Central memory CD8-positive, alpha-beta T cell (primary cell): ENCODE measurements at places on chromosomes 2 and 18.

- no peak for DNase-seq
These were observed 420.9 kb downstream of the TRIB2 start for GRCh38 chr2:13137679-13138078.

DNA sequence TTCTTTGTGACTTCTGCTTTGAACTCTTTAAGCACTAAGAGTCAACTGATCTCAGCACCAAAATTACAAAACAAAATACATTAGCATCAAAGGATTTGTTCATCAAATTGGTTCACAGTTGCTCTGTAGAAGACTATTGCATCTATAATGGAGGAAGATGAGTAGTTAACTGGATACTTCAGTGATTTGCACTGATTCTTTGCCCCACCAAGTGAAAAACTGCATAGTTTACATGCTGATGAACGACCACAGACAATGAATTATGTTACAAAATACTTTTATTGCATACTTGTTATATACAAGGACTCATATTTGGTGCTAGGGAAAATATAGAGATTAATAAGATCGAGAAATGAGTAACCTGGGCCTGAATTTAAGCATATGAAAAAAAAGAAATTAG lies 107.2 kb downstream of the SCG2 start:
- no peak for DNase-seq

GRCh38 chr18:62490967-62491695 lies 31.7 kb upstream of the ZCCHC2 start:
- no peak for DNase-seq

- DNase-seq: no peak
These were observed 682 bp upstream of the LNPK start for GRCh38 chr2:176002688-176003210.

GRCh38 chr2:168685600-168686451 lies 116.6 kb upstream of the NOSTRIN start:
- no peak for DNase-seq

DNA sequence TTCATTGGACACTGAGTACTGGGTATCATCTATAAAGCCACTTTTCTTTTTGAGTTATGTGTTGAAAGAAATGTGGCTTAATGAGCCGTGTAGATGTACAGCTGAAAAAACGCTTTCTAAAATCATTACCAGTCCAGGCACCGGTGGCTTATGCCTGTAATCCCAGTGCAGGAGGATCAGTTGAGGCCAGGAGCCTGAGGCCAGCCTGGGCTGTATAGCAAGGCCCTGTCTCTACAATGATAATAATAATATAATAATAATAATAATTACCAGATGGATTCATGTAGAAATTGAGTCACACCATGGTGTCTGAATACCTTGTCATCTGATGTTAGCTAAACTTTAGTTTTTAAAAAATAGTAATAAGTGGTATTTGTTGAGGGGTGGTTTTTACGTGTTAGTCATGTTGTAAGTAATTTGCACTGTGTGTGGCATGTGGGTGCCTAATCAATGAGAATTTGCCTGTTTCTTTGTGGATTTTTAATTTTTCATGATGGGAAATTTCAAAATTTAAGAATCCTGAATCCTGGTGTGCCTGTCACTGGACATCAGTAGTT lies 30.1 kb downstream of the NCK2 start:
- no peak for DNase-seq

DNA sequence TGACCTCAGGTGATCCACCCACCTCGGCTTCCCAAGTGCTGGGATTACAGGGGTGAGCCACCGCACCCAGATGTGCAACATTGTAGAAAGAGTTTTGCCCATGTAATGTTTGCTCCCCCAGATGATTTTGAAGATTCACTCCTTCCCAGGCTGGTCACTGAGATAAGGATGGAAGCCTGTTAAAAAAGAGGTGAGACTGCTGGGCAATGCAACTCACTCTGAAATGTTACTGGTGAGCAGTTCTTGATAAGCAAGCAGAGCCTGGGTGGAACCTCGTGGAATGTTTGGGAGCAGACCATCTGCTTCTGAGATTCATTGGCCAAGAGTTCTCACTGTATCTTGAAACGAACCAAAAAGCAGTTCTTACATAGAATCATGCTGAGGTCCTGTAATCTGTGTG lies 19.7 kb downstream of the GRP start:
- no peak for DNase-seq

- DNase-seq: no peak
These were observed 56.3 kb downstream of the TWIST2 start for GRCh38 chr2:238904177-238904576.

DNA sequence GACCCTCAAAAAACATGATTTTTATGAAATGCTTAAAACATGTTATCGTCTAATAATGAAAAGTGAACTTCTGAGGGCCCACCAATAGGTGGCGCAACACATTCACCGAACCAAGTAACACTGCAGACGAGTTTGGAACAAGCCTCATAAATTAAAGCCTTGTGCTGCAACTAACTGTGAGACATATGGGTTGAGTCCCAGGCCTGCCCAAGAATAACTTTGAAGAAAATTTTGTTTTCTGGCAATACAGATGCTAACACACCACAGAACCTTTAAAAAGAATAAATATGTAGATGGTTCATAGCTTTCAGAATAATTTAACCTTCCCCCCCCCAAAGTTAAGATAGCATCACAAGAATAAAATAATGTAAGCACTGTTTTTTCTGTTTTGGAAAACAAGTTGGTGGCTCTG lies 285.9 kb downstream of the RNF144A start:
- peak; percentile 33 for DNase-seq

DNA sequence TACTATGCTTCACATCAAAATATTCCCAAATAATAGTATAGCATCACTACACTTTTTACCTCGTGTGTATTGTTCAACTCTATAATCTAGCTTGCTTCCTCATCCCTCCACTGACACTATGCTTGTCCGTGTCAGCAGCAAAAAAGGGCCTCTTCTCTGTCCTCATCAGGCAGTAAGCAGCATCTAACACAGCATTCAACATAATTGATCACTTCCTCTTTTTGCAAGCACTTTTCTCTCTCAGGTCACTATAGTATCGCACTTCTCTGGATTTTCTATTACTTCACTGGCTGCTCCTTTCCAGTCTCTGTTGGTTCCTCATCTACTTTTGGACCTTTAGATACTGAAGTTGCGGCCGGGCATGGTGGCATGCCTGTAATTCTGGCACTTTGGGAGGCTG lies 64.9 kb upstream of the ZSWIM2 start:
- DNase-seq: no peak
